ENCODE measurements at places on chromosomes 3 and 15.

GRCh38 chr15:71743861-71744382 lies 66.4 kb upstream of the NR2E3 start:
- DNase-seq = peak; percentile 42

DNA sequence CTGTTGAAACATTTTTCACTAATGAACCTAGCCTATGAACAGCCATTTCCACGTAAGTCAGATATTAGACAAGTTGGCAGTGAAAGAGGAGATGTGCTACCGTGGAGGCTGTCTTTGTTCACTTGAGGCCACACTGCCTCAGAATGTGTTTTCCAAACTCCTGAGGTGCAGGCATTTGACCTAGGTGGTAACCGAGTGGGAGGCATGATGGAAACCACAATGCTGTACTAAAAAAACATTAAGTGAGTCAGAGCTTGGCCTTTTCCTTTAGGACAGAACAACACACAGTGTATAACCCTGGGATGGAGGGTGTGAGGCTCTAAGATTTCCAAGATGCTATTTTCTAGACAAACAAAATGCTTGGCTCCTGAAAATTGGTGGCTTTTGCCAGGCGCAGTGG lies 406.3 kb downstream of the SOX2 start:
- no peak for DNase-seq

DNA sequence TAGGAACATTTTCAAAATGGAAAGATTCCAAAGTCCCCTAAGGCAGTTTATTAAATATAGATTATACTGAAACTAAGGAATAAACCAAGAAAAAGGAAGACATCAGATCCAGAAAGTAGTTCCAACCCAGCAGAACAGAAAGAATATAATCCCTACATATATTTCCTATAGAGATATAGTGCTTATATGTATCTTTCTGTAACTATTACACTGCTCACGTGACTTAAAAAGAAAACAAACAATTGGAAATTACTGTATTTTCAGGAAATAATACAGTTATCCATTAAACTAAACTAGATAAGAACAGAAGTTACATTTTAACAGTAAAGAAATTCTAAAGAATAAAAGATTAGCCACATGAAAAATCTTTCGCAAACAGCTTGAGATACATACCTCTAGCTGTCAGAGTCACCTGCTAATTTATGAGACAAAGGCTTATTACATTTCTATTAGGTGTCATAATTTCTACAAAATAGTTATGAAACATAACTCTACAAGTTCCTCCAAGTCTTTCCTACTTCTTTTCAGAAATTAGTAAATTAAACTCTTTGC lies 10.5 kb downstream of the DPH6 start:
- no peak for DNase-seq

DNA sequence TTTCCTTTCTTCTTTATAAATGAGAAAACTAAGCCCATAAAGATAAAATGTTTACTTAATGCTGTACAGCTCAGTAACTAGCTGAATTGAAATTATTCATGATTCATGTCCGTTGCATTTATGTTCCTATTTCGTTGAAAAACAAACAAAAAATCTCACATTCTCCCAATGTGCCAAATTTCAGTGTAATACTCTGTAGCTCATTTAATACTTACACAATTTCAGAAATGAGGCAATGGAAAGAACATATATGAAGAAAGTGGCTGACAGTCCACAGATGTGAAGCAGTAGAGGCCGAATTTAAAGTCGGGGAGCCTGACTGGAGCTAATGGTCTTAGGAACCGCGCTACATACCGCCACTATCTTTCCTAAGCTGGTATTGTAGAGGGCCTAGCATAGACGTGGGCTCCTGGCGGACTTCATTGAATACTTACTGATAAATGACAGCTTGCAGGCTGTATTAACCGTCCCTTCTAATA lies 651 bp downstream of the PLSCR2 start:
- no peak for DNase-seq

DNA sequence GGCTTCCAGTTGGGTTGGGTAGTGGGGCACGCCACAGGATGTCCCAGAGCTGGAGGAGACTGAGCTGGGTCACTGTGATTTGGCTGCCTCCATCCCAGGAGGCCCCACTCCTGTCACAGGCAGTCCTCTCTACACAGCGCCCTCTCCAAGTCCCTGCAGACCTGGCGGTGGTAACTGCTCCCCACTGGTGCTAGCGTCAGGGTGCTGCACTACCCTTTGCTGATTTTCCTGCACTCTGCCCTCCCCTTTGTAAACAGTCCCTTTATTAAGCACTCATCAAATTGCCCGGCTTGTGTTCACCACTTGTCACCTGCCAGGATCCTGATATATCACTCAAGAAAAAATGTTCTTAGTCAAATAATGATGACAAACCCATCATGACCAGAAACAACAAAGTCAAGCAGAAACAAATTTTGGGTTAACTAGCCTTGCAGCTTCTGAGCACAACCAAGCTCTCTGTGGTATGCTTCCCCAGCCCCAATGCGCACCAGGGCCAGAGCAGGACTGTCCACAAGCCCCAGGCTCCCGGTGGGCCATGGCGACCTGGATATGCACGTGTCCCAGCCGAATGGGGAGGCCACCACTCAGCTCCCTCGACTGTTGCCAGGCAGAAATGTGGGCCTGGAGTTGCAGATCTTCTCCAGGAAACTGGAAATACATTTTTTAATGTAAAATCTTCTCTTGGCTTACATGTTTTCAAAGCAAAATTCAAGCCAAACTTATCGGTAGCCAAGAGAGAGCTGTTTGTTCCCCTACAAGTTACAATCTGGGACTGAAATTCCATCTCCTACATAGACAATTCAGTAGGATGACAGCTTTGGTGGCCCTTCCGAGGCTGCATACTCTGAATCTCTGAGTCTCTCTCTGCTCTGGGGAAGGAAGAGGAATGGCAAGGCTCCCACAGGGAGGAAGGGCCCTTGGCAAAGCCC lies 24.5 kb downstream of the MEGF11 start:
- DNase-seq = no peak

Data from left hindlimb (tissue), 1 donor.